Stimulated activated CD4-positive, alpha-beta T cell treated with anti-CD3 and anti-CD28 coated beads, Interleukin-4, amount 100 ng/mL, for 1 hour (primary cell): ENCODE measurements at places on chromosomes 7 and 10.

- no peak for DNase-seq
These were observed 84.1 kb downstream of the TAF3 start for GRCh38 chr10:7902413-7902812.

DNA sequence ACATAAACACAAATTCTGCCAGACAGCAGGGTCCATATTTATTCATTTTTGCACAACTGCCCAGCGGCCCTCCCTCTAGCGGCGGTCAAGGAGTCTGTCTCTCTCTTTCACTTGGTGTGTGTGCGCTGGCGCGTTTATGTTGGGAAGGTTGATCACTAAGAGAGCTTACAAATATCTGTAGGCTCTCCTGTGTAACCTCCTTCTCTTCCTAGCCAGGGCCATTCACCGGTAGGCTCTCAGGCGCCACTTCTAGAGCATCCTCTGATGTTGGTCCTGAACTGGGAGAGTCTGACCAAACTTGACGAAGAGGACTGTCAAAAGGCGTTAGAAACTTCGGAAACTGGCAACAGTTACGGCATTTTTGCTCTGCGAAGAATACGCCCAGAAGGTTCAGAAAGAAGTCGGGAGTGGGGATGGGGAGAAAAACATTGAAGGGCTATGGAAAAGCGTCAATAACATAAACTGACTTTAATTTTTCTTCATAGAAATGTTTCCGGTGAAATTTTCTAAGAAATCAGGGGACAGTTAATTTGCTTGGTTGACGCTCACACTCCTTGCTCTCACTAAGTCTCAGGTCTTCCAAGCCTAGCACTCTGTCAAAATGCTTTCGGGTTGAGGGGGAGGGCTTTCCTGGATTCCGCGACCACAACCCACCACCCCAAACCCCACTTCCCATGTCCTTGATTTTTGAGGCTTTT lies 731.1 kb downstream of the ZWINT start:
- DNase-seq = no peak

- no peak for DNase-seq
These were observed 55.0 kb downstream of the CAV1 start for GRCh38 chr7:116579835-116580234.

DNA sequence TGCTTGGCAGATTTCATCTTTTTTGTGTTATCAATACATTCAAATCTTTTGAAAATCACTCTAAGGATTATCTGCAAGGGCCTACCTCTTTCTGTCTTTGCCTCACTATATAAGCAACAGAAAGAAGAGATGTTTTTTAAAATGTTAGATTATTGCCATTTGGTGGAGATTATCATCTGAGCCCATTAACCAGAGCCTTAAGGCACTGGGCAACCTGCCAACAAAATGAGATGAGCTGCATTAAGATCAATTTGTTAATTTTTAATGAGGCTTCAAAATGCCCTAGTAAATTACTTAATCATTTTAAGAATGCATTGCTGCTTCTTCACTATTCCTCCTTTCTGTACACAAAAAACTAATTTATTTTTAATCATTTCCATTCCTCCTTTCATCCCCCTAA lies 314.1 kb downstream of the SNX13 start:
- DNase-seq = no peak
